GOT3 (cell line): ENCODE measurements at places on chromosomes 12 and 14.

GRCh38 chr14:65410640-65411039 is 1.9 kb upstream of the FUT8 start:
- DNase-seq: no peak

DNA sequence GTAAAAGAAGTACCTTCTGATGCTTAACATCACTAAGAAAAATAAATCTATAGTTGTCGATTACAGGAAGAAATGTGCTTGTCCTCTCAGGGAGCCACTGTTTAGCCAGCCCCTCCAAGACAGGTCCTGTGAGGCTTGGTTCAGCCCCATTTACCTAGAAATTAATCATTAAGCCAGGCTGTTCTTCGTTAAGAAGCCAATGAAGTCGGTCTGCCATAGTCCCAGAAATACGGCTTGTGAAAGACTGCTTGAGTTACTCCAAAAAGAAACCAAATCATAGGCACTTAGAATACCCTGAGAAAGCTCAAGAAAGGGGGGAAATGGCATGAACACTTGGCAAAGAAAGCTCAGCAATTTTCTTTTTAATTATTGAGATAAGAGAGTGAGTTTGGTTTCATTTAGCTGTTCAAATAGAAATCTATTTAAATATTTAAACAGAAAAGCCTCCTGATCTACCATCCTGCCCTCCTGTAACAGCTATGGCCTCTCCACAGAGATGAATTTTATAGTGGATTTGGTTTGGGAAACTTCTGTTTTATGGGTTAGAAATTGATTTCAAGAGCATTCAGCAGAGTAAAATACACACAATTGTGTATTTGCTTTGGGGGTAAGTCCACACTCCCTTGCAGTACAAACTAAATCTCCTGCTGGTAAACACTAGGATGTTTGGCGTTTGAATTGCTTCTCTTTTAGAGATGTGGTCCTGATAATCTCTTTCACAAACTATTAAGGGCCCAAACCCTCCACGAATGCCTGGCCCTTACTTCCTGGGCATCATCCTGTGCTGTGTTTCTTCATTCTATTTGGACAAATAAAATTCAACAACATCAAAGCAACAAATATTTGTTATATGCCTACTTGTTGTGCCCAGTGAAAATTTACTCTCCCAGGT is 234.4 kb downstream of the SEC23A start:
- DNase-seq: no peak

DNA sequence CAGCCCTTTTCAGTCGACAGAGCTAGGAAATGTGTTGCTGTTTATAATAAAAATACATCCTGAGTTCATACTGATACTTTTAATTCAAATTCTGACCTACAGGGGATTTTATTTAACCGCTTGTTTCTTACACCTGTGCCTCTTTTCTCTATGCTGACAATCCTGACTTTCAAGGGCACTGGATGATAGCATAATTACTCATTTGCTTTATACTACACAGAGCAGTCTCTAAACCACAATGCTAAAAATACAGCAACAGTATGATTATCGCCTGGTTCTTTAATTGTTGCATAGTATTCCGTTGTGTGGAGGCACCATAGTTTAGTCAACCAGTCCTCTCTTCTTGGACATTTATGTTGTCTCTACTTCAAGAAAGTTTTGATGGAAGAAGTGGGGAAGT is 372.9 kb downstream of the DPF3 start:
- no peak for DNase-seq

DNA sequence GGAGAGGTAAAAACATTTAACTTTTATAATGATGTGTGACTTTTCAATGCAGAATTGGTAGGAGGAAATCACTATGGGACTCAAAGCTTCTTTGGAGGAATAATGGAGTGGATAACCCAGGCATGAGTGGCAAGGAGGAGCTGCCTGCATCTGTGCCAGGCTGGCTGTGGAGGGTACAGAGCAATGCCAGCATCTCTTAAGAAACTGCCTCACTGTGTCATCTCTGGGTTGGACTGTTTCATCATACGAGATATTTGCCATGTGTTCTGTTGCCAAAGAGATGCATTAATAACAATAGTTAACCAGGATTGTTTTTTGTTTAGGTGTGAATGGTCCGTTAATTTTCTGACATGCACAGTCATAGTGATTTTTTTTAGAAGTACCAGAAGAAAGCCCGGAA is 183.7 kb upstream of the NTF3 start:
- DNase-seq: no peak

GRCh38 chr14:74204491-74204890 is 34.8 kb upstream of the VSX2 start:
- DNase-seq: no peak

DNA sequence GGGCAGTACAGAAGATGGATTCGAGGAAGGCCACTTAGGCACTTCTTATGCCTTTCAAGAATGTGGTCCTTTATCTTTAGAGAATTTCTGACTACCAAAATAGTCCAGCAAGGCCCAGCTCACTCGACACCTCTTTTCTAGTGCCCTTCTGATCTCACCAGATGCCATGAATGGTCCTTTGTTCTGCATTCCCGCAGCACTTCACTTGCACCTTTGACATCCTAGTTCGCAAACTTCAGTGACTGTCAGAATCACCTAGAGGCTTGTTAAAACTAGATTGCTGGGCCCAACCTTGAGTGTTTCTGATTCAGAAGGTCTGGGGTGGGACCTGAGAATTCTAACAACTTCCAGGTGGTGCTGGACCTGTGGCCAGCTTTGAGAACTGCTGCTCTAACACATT is 56.7 kb downstream of the PKP2 start:
- no peak for DNase-seq

- no peak for DNase-seq
Observed at GRCh38 chr12:41067941-41068645, 120.0 kb upstream of the PDZRN4 start.

- no peak for DNase-seq
Observed at GRCh38 chr14:21820631-21821030, 147.0 kb upstream of the OR4E1 start.

- DNase-seq: no peak
Observed at GRCh38 chr12:8156845-8157244, at the start of gene ZNF705A. ZNF705A (plus strand) TSS chr12:8157015; CDS start chr12:8172626, 15,611 bp downstream.

DNA sequence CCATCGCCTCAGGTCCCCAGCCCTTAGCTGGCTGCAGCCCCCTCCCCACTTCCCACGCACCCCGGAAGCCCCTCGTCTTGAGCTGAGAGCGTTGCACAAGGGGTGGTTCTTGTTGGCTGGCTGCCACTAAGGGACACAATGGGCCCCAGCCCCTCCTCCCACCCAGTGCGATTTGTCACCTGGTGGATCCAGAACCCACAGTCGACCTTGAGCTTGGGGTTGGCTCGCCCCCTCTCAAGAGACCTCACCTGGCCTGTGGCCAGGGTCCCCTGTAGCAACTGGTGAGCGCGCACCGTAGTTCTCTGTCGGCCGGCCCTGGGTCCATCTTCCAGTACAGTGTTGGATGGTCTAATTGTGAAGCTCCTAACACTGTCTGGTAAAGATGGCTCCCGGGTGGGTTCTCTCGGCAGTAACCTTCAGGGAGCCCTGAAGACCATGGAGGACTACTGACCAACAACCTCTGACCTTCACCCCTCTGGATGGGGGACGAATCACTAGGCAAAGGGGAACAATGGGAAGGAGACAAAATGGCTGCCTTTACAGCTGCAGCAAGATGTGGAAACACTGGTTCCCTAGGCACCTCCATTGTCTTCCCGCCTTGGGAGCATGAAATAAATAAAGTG is 6.6 kb downstream of the PHB2 start:
- DNase-seq: no peak

DNA sequence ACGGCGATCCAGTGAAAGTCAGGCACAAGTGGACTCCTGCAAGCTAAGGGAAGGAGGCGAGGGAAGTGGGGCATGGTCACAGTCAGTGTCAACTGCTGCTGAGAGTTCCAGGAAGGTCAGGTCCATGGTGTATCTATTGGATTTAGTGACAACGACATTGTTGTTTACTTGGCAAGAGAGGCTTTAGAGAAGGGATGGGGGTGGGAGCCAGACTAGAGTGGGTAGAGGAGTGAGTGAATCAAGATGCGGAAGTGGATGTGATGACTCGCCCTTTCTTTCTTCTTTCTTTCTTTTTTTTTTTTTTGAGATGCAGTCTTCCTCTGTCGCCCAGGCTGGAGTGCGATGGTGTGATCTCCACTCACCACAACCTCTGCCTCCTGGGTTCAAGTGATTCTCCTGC is 12.5 kb downstream of the P2RX7 start:
- no peak for DNase-seq

DNA sequence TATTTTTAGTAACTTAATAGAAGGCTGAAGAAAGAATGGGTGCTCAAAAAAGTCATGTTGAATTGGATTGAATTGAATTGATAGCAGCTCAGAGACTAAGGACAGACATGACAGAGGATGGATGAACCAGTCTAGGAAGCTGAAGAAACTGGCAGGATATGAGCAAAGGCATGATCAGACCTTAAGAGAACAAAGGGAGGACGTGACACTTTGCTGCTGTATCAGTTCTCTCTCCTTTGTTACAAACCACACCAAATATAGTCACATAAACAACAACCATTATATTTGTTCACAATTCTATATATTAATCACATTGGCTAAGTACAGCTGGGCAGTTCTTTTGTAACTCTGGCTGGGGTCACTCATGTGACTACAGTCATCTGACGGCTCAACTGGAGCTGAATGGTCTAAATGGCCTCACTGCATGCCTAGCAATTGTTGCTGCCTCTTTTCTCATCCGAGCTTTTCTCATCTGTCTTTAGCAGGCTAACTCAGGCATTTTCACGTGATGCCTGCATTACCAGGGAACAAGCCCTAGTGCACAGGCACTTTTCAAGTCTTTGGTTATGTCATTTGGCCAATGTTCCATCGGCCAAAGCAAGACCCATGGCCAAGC is 355.0 kb downstream of the ETNK1 start:
- no peak for DNase-seq

DNA sequence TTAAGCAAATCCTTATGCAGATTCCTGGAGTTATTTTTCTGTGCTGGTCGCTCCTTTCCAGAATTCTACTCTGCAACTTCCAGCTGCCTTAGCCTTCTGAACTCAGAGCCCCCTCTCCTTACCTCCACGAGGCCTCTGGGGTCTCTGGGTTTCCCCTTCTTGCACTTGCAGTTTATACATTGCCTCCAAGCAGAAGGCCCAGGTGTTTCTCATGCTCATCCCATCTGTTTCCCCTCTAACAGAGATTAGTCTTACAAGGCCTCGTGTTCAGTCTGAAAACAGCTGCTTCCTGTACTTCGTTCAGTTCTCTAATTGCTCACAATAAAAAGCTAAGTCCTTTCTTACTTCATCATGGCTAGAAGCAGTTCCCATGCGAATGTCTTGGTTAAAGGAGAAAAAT is 134.4 kb upstream of the FGD4 start:
- no peak for DNase-seq

- no peak for DNase-seq
Observed at GRCh38 chr12:132904718-132905328, 17.4 kb upstream of the CHFR start.

DNA sequence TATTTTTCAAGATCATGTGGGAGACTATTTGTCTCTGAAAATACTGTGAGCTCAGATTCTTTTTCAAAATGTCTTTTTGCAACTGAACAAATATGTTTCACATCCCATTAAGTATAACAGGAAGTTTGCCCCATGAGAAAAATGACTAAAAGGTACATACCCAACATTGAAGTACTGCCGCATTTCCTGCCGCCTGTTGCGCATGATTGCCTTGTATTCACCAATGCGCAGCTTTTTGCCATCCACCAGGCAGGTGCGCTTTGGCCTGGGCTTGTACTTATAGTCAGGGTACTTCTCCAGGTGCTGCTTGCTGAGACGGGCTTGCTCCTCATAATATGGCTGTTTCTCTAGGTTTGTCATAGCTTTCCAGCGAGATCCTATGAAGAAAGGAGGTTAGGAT is 413.2 kb downstream of the SOX5 start:
- DNase-seq: no peak

GRCh38 chr12:131005161-131006035 is 51.7 kb downstream of the ADGRD1 start:
- no peak for DNase-seq

- no peak for DNase-seq
Observed at GRCh38 chr12:51524386-51524901, 66.6 kb upstream of the SCN8A start.

DNA sequence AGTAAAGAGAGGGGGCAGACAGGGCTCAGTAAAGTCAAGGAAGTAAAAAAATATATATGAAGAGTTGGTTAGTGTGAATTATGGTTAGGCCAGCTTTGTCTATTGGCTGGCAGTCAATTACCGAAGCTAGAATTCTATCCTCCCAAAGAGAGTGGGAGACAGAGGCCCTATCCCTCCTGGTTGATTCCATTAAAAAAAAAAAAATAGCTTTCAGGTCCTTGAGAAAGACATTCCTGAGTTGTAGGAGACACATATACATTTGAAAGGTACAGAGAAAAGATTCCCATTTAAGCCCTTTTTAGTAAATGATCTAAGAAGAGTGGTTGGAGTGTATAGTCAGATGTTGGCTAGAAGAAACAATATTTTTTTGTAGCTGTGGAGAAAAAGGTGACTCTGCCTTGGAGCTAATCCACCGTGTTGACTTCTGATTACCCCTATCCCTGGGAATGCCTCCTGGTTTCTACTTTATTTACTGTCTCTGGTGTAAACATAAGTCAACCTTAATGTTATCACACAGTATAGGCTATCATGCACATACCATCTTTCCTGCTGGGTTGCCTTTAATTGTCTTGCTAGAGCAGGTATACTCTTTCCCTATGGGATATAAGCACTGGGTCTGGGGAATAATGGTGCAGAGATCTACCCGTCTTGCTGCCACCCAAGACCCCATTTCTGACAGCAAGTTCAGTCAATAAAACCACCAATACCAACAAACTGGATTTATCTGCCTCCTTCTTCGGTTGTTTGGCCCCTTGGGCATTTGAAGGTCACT is 859.9 kb upstream of the ATXN7L3B start:
- no peak for DNase-seq

GRCh38 chr14:103099081-103099732 is 4.7 kb downstream of the EXOC3L4 start:
- no peak for DNase-seq

GRCh38 chr14:49634547-49635334 is at the start of gene DNAAF2:
DNAAF2 (minus strand) TSS chr14:49635244; CDS start chr14:49635149, 95 bp downstream.
- peak; percentile 63 for DNase-seq

DNA sequence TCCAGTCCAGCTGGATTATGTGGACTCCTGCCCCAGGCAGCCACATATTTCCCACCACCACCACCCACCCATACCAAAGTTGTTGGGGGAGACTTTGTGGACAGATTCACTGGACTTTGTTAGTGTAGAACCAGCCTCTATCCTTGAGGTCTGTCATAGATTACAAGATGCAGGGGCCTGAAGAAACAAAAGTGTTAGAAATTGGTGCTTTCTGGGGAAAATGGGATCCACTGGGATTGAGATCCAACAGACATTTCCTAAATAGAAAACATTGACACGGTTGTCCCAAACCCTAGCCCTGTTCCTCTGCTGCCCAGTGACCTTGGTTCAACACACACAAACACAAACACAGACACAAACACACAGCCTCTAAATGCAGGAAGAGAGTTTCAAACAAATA is 36.6 kb upstream of the TBX5 start:
- no peak for DNase-seq

DNA sequence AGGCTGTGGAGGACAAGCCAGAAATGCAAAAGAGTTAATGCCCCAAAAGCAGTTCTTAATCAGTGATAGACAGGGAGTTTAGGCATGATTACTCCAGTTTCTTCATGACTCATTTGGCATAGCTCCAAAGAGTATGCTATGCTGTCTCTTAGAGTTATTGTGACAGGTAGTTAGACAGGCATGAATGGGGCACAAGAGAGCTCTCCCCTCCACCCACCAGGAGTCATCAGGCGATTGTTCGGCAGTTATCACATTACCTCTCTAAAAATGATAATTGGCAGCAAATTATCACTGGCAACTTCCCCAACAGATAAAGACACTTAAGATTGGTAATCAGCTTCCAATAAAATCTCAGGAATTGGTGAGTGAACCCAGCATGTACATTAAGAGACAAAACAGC is 320.1 kb downstream of the DAD1 start:
- DNase-seq: no peak

GRCh38 chr12:71503579-71504391 is 64.2 kb downstream of the LGR5 start:
- DNase-seq: no peak
